ENCODE measurements at places on chromosomes 2 and 18.

- no peak for DNase-seq
These were observed 37.2 kb downstream of the SLC14A2 start for GRCh38 chr18:45652303-45653080.

DNA sequence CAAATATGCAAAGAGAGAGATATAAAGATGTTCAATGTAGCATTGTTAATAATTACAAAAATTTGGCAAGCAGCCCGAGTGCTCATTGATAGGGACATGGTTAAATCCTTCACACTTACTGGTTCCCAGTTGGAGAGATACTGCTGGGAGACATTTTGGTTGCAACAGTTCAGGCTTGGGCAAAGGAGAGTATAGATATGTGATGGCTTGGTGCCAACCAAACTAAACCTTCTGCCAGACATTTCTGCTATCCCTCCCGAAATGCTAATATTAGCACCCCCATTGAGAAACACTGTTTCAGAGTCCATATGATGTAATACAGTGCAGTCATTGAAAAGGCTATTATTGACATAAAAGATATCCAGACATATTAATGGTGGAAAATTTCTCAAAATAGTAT is 11.5 kb downstream of the GEN1 start:
- no peak for DNase-seq

GRCh38 chr2:16717477-16717876 is 51.8 kb upstream of the CYRIA start:
- no peak for DNase-seq

DNA sequence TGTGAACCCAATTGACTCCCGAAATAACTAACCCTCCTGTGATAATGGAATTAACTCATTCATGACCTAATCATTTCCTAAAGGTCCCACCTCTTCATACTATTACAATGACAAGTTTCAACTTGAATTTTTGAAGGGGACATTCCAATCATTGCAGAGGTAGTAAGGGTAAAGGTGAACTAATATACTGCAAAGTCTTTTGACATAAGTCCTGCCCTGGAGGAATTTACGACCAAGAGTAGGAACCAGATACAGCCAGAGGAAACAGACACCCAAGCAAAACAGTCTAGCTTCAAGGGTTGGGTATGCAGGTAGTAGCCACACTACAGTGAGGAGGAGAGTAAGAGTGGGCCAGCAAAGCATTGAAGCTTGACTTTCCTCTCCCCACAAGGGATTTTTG is 1.2 kb upstream of the SRBD1 start:
- DNase-seq = no peak
